MCF 10A (cell line): ENCODE measurements at places on chromosomes 5 and 9.
A peak's percentile ranks its signal among the peaks of the same experiment; 100 is the strongest.

GRCh38 chr9:3795556-3795955 is 269.8 kb upstream of the RFX3 start:
- no peaks in the 10 kb centered on the region for H3K36me3 ChIP-seq
- H3K4me1 ChIP-seq, result peaks cover 5% of the 10 kb centered on the region
- H3K27me3 ChIP-seq, result no peaks in the 10 kb centered on the region
- no peak overlapping the region for H3K4me3 ChIP-seq

DNA sequence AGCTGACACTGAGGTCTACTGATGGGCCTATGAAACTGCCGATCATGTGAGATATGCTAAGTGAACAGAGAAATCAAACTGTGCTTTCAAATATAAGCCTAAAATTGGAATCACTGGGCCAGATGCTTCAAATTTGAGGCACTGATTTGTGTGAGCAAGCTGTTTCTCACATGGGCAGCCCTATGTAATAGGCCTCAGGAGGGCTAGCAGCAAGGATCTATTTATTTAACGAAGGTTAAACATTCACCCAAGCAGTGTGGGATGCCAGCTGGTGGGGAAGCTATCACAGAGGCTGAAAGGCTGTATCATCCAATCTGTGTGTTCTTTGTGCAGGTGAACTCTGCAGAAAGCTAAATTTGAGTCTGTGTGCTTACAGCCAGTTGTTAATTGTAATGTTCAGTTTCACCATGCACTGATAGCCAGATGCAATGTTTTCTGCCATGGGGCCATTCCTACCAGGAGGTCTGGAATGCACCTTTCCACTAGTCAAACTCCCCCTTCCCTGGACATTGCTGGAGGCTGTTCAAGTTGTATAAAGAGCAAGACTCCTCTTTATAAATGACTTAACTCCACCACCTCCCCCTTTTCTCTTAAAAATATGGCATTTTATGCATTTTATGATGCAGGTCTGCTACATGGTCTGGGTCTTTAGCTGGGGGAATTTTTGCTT is 228.9 kb downstream of the SH3GL2 start:
- H3K4me1 ChIP-seq, result no peaks in the 10 kb centered on the region
- peaks cover 31% of the 10 kb centered on the region for H3K27me3 ChIP-seq
- no peak overlapping the region for H3K4me3 ChIP-seq
- H3K27ac ChIP-seq, result no peak overlapping the region
- no peak for DNase-seq

DNA sequence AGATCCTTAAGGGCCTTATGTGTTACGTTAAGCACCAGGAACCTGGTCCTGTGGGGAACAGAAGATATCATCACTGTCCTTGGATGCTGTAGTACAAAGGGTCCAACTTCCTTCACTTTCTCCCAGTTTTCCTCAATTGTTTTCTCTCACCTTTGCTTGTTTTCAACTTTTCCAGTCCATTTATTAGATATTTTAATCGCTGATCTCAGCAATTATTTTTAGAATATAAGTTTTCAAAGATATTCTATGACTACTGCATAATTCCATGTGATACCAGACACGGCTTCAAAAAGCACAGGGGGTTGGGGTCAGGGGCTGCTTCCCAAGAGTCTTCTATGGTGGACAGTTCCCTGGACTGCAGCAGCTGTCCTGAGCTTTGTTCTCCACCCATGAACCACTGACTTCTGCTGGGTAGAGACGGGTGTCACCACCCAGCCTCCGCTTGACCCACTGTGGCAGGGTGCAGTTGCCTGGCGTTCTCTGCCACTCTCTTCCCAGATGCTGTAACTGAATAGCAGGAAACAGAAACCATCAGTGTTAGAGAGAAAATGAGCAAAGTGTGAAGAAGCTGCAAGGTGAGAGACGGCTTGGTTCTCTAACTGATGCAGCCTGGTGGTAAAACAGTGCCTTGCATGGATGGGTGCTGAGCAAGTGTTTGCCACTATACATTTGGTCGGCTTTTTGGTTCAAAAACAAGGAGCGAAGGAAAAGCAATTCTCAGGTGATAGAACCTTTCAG is 383.0 kb downstream of the RAB3C start:
- no peak overlapping the region for H3K4me3 ChIP-seq
- H3K36me3 ChIP-seq, result peaks cover 33% of the 10 kb centered on the region
- H3K27me3 ChIP-seq, result no peaks in the 10 kb centered on the region
- no peak for DNase-seq

GRCh38 chr5:132764051-132764450 is 13.0 kb downstream of the SEPTIN8 start:
- no peak overlapping the region for H3K4me3 ChIP-seq
- H3K27me3 ChIP-seq, result no peaks in the 10 kb centered on the region
- no peaks in the 10 kb centered on the region for H3K4me1 ChIP-seq
- no peak overlapping the region for H3K27ac ChIP-seq
- no peak for DNase-seq

- no peaks in the 10 kb centered on the region for H3K4me1 ChIP-seq
- no peak overlapping the region for H3K4me3 ChIP-seq
- H3K27ac ChIP-seq, result no peak overlapping the region
- no peaks in the 10 kb centered on the region for H3K36me3 ChIP-seq
- H3K27me3 ChIP-seq, result no peaks in the 10 kb centered on the region
Measured at GRCh38 chr5:124253203-124253810, 493.1 kb downstream of the ZNF608 start.

DNA sequence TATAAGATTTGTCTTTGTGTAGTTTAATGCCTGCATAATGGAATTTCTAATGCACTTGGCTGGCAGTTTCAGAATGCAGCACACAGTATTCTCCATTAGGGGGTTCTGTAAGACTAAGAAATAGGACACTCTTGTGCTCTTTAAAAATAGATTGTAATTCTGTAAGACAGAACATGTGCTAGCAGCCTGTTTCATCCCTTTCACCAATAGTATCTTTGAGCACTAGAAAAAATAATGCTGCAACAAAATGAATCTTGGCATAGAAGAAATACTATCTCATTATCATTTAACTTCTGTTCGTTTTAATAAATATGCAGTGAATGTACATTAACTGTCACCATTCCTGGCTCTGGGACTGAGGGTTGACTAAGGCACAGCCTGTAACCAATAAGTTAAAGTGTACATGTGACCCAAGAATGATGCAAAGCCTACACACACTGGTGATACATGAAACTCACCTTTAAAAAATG is 23.8 kb upstream of the ZNF622 start:
- peak; percentile 48 for DNase-seq
- H3K27ac ChIP-seq, result peak overlapping the region; percentile 29

GRCh38 chr9:93525476-93525875 is 50.9 kb upstream of the PHF2 start:
- H3K27me3 ChIP-seq, result no peaks in the 10 kb centered on the region
- no peaks in the 10 kb centered on the region for H3K4me1 ChIP-seq
- no peak overlapping the region for H3K4me3 ChIP-seq
- peaks cover 72% of the 10 kb centered on the region for H3K36me3 ChIP-seq

GRCh38 chr5:38680094-38680825 is 123.8 kb upstream of the LIFR start:
- H3K27me3 ChIP-seq, result no peaks in the 10 kb centered on the region
- H3K4me1 ChIP-seq, result no peaks in the 10 kb centered on the region
- no peak overlapping the region for H3K27ac ChIP-seq
- DNase-seq, result no peak
- H3K4me3 ChIP-seq, result no peak overlapping the region

GRCh38 chr9:90521811-90522570 is 120.6 kb downstream of the DIRAS2 start:
- H3K4me3 ChIP-seq, result no peak overlapping the region
- peaks cover 96% of the 10 kb centered on the region for H3K27me3 ChIP-seq
- H3K27ac ChIP-seq, result no peak overlapping the region
- H3K4me1 ChIP-seq, result no peaks in the 10 kb centered on the region
- no peak for DNase-seq
- H3K36me3 ChIP-seq, result no peaks in the 10 kb centered on the region

GRCh38 chr9:116927726-116928125 is 240.6 kb downstream of the TRIM32 start:
- peaks cover 11% of the 10 kb centered on the region for H3K4me1 ChIP-seq
- no peaks in the 10 kb centered on the region for H3K36me3 ChIP-seq
- H3K27ac ChIP-seq, result no peak overlapping the region
- DNase-seq, result no peak
- H3K27me3 ChIP-seq, result no peaks in the 10 kb centered on the region

DNA sequence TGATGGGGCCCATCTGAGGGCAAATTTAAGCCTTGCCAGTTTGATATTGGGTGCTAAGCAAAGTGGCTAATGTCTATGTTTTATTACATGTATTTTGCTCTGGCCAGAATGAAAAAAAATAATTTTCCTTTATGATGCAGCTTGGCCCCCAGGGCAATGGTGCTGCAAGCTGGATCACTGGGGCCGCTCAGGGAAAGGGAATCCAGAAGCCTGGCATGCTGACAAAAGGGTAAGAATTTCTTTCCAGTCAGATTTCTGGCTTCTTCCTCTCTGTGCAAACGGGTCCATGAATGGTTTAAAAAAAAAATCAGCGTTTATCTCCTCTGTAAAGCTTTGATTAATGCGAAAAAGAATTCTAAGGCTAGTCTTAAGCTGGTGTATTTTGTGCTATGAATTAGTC is 138.4 kb downstream of the MAPKAP1 start:
- H3K27ac ChIP-seq, result no peak overlapping the region
- H3K4me3 ChIP-seq, result no peak overlapping the region
- H3K4me1 ChIP-seq, result peaks cover 20% of the 10 kb centered on the region

GRCh38 chr5:113527746-113528145 is 14.3 kb downstream of the YTHDC2 start:
- peaks cover 23% of the 10 kb centered on the region for H3K36me3 ChIP-seq
- no peaks in the 10 kb centered on the region for H3K4me1 ChIP-seq
- H3K27me3 ChIP-seq, result no peaks in the 10 kb centered on the region
- no peak overlapping the region for H3K27ac ChIP-seq
- no peak overlapping the region for H3K4me3 ChIP-seq
- DNase-seq, result no peak

- no peaks in the 10 kb centered on the region for H3K4me1 ChIP-seq
- H3K27ac ChIP-seq, result no peak overlapping the region
- H3K27me3 ChIP-seq, result no peaks in the 10 kb centered on the region
- DNase-seq, result peak; percentile 94
Measured at GRCh38 chr5:169100735-169101075, 200.2 kb downstream of the SLIT3 start.

DNA sequence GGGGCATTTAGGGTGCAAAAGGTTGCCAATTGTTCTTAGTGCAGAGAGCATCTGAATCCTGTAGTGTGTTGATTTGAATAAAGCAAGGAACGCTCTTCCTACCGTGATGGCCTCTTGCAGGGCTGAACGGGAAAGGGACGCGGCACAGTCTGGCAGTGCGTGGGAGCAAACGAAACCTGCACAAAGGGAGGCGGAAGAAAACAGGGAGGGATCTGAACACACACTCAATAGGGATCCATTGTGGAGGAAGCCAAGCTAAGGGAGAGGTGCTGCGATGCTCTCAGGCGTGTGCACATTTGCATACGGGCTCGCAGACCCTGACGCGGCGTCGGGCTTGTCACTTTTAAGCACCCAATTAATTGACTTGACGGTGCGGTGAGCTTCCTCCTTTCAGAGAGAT is 414.0 kb upstream of the IRX1 start:
- DNase-seq, result no peak
- H3K4me1 ChIP-seq, result no peaks in the 10 kb centered on the region
- no peaks in the 10 kb centered on the region for H3K36me3 ChIP-seq
- H3K4me3 ChIP-seq, result no peak overlapping the region

DNA sequence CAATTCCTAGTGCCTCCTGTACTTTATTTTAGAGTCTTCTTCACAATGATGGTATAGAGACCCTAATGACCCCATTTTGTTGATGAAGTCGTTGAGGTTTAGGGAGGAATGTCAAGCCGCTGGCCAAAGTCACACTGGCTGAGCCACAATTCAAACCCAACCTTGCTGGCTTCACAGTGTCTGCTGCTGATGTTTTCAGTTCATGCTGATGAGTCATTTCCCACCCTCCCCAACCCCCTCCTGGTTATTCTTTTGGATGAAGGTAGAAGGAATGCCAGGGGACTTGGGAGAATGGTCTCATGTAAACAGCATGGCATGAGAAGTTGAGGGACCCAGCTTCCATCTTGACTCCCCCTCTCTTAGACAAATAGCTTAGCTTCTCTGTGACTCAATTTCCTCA is 68.6 kb downstream of the TMEM252 start:
- no peak overlapping the region for H3K27ac ChIP-seq
- H3K36me3 ChIP-seq, result no peaks in the 10 kb centered on the region
- H3K4me1 ChIP-seq, result no peaks in the 10 kb centered on the region
- H3K27me3 ChIP-seq, result no peaks in the 10 kb centered on the region

DNA sequence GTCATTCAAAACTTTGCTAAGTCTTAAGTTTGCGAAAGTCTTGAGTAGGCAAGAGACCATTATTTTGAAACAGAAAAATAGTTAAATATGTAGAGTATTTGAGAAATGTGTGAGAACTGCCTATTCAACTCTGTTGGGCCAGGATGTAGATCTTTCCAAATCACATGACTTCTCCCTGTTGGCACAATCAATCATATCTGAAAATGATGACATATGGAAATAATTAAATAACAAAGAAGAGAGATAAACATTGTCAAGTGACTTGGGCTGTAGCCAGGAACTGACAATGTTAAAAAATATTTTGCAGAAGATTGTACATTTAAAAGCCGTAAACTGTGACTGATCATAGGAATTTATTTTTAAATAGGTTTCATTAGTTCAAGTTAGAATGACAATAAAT is 104.6 kb upstream of the IL6ST start:
- peaks cover 7% of the 10 kb centered on the region for H3K27me3 ChIP-seq
- H3K36me3 ChIP-seq, result no peaks in the 10 kb centered on the region
- no peak for DNase-seq
- H3K4me1 ChIP-seq, result peaks cover 20% of the 10 kb centered on the region
- no peak overlapping the region for H3K27ac ChIP-seq

DNA sequence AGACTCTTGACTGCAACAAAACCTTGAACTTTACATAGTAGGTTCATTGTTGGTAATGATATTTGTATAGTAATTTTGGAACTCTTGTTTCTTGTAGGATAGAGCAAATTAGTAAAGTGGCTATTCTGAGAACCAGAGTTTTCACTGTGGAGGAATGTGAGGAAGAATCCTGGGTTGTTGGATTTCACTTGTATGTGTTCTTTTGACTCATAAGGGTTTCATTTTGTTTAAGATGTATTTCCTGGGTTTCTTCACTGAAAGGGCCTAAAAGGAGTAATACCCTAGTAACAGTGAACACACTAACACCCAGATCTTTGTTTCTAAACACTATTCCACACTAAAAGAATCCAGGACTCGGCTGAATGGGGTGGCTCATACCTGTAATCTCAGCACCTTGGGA is 20.1 kb downstream of the TTC1 start:
- no peaks in the 10 kb centered on the region for H3K4me1 ChIP-seq
- no peaks in the 10 kb centered on the region for H3K27me3 ChIP-seq
- H3K36me3 ChIP-seq, result peaks cover 64% of the 10 kb centered on the region
- DNase-seq, result no peak
- H3K4me3 ChIP-seq, result no peak overlapping the region
